ENCODE measurements at places on chromosomes 2 and 18.

GRCh38 chr18:22112215-22112614 lies 57.2 kb upstream of the GATA6 start:
- no peak for DNase-seq
- no peak overlapping the region for H3K4me3 ChIP-seq
- no peak overlapping the region for H3K27ac ChIP-seq
- no peaks in the 10 kb centered on the region for H3K4me1 ChIP-seq
- no peaks in the 10 kb centered on the region for H3K36me3 ChIP-seq

- H3K36me3 ChIP-seq, result no peaks in the 10 kb centered on the region
- no peak overlapping the region for H3K27ac ChIP-seq
- H3K4me1 ChIP-seq, result no peaks in the 10 kb centered on the region
- no peaks in the 10 kb centered on the region for H3K27me3 ChIP-seq
- H3K4me3 ChIP-seq, result no peak overlapping the region
Observed at GRCh38 chr2:107325981-107326786, 440.2 kb upstream of the ST6GAL2 start.

DNA sequence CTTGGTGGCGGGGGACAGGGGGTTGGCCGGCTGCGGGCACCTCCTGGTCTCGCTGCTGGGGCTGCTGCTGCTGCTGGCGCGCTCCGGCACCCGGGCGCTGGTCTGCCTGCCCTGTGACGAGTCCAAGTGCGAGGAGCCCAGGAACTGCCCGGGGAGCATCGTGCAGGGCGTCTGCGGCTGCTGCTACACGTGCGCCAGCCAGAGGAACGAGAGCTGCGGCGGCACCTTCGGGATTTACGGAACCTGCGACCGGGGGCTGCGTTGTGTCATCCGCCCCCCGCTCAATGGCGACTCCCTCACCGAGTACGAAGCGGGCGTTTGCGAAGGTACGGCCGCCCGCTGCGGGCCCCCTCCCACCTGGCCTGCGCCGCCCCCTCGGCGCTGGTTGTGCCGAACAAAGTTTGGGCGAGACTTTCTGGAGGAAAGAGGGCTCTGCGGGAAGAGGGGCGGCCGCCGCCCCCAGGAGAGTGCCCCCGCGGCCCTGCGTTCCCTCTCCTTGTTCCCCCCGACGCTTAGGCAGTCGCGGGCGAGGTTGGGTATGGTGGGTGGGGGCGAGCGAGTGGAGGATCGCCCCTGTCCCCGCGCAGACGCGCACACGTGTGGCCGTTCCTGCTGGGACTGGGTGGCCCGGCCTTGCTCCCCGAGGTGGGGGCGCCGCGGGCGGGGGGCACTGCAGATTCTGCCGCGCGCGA lies 866 bp downstream of the CRIM1 start:
- peaks cover 5% of the 10 kb centered on the region for H3K27me3 ChIP-seq
- H3K4me1 ChIP-seq, result peaks cover 28% of the 10 kb centered on the region
- H3K27ac ChIP-seq, result no peak overlapping the region
- DNase-seq, result peak; percentile 40
- no peaks in the 10 kb centered on the region for H3K36me3 ChIP-seq

- H3K36me3 ChIP-seq, result no peaks in the 10 kb centered on the region
- H3K27ac ChIP-seq, result no peak overlapping the region
- H3K4me3 ChIP-seq, result no peak overlapping the region
- H3K4me1 ChIP-seq, result no peaks in the 10 kb centered on the region
- DNase-seq, result no peak
- H3K27me3 ChIP-seq, result no peaks in the 10 kb centered on the region
Observed at GRCh38 chr2:43397411-43397810, 171.0 kb upstream of the ZFP36L2 start.

DNA sequence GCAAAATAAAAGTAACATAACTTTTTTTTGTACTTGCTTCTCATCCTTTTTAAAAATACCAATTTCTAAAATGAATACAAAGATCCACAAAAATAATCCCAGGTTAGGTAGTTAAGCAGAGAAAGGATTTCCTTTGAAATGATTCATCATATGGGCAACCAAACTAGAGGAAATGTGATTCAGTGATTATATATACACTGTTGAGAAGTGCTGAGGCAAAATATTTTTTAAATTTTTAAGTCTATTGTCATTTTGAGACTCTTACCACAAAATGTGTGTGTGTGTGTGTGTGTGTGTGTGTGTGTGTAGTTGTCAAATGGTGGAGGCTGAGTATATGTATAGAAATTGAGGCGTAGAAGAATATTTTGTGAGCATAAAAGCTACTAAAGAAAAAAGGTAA lies 1075.3 kb downstream of the LRP1B start:
- no peak overlapping the region for H3K4me3 ChIP-seq
- H3K27me3 ChIP-seq, result no peaks in the 10 kb centered on the region
- H3K36me3 ChIP-seq, result no peaks in the 10 kb centered on the region
- no peaks in the 10 kb centered on the region for H3K4me1 ChIP-seq
- no peak overlapping the region for H3K27ac ChIP-seq
- no peak for DNase-seq

- no peaks in the 10 kb centered on the region for H3K27me3 ChIP-seq
- H3K36me3 ChIP-seq, result no peaks in the 10 kb centered on the region
- no peaks in the 10 kb centered on the region for H3K4me1 ChIP-seq
- H3K4me3 ChIP-seq, result no peak overlapping the region
- no peak overlapping the region for H3K27ac ChIP-seq
Observed at GRCh38 chr18:1774261-1774660, 797.0 kb downstream of the METTL4 start.

DNA sequence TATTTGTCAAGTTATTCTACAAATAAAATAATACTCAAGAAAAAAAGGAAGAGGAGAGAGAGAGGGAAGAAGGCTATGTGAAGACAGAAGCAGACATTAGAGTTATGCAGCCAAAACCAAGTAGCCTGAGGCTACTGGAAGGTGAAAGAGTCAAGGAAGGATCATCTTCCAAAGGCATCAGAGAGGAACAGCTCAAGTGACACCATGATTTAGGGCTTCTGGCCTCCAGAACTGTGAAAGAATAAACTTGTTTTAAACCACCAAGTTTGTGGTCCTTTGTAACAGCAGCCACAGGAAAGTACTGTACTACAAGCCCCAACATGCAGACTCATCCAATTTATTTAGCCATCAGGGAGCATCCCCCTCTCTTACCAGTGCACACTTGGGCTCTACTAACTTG lies 788.5 kb upstream of the LRRTM1 start:
- no peak for DNase-seq
- H3K27ac ChIP-seq, result no peak overlapping the region
- no peaks in the 10 kb centered on the region for H3K27me3 ChIP-seq
- H3K4me3 ChIP-seq, result no peak overlapping the region
- no peaks in the 10 kb centered on the region for H3K4me1 ChIP-seq

DNA sequence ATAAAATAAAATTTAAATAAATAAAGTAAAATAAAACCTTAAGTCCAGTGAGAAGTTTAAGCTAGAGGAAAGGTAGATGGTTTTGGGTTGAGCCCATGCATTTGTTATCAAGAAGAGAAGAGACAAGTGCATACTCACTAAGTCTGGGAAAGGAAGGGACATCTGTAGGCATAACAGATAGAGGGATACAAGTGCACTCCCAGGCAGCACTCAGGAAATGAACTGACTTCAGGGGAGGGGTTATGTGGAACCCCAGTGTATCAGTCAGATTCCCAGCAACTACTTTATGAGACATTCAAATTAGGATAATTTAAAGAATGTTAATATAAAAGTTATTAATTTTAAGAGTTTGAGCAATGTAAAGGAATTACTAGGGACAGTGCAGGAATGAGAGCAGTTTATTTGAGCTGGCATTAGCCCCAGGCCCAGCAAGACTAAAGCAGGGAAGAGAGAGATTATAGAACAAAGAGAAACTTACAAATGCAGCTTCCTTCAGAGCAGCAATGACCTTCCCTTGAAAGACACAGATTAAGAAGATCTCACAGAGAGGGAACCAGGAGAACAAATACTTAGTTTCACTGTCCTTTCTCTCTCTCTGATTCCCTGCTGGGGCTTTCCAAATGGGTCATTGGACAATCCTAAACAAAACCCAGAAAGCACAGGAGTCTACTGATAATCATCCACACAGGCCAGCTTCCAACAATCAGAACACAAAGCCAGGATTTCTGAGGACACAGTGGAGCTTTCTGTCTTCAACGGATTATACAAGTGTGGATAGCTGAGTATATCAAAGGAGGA lies 109.7 kb downstream of the ERBB4 start:
- no peaks in the 10 kb centered on the region for H3K36me3 ChIP-seq
- H3K27ac ChIP-seq, result no peak overlapping the region
- no peak overlapping the region for H3K4me3 ChIP-seq
- H3K4me1 ChIP-seq, result no peaks in the 10 kb centered on the region
- no peaks in the 10 kb centered on the region for H3K27me3 ChIP-seq
- no peak for DNase-seq

DNA sequence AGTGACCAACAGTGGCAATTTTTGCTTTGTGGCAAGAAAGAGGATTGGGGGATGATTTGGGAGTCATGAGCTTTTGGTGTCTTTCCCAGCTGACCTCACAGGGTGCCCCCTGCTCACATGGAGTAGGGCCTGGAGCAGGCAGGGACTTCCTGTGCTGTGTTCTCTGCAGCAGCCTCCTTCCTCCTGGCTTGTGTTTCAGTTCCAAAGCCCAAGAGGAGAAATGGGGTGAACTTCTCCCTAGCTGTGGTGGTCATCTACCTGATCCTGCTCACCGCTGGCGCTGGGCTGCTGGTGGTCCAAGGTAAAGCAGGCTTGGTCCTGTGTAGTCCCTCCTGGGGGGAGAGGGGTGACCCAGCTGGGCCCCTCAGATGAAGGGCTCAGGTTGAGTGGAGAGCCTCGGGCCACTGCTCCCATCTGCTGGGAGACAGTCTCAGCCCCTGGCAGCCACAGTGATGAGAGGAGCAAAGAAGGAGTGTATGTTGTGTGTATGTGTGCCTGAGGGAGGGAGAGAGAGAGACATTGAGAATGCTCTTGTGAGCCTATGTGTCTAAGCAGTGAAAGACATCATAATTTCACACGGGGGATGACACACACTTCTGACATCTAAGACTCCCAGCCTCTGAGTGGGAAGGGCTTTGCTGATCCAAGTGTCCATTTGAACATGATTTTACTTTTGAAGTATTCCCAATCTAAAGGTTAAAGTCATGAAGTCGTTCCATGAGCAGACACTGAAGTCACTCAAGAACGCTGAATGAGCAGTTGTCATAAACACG lies 27.2 kb downstream of the MARCO start:
- no peak overlapping the region for H3K4me3 ChIP-seq
- no peak for DNase-seq
- H3K36me3 ChIP-seq, result no peaks in the 10 kb centered on the region
- H3K27me3 ChIP-seq, result no peaks in the 10 kb centered on the region
- no peak overlapping the region for H3K27ac ChIP-seq

- H3K4me3 ChIP-seq, result no peak overlapping the region
- H3K36me3 ChIP-seq, result no peaks in the 10 kb centered on the region
- H3K27ac ChIP-seq, result no peak overlapping the region
- no peak for DNase-seq
- H3K4me1 ChIP-seq, result no peaks in the 10 kb centered on the region
Observed at GRCh38 chr18:32167980-32168730, 21.7 kb upstream of the MEP1B start.

GRCh38 chr18:44464398-44465180 lies 216.1 kb upstream of the SETBP1 start:
- H3K27ac ChIP-seq, result no peak overlapping the region
- H3K27me3 ChIP-seq, result no peaks in the 10 kb centered on the region
- no peaks in the 10 kb centered on the region for H3K36me3 ChIP-seq
- DNase-seq, result no peak
- H3K4me1 ChIP-seq, result no peaks in the 10 kb centered on the region

- no peaks in the 10 kb centered on the region for H3K36me3 ChIP-seq
- H3K27me3 ChIP-seq, result no peaks in the 10 kb centered on the region
- DNase-seq, result no peak
Observed at GRCh38 chr2:134155134-134155533, 98.7 kb upstream of the MGAT5 start.

DNA sequence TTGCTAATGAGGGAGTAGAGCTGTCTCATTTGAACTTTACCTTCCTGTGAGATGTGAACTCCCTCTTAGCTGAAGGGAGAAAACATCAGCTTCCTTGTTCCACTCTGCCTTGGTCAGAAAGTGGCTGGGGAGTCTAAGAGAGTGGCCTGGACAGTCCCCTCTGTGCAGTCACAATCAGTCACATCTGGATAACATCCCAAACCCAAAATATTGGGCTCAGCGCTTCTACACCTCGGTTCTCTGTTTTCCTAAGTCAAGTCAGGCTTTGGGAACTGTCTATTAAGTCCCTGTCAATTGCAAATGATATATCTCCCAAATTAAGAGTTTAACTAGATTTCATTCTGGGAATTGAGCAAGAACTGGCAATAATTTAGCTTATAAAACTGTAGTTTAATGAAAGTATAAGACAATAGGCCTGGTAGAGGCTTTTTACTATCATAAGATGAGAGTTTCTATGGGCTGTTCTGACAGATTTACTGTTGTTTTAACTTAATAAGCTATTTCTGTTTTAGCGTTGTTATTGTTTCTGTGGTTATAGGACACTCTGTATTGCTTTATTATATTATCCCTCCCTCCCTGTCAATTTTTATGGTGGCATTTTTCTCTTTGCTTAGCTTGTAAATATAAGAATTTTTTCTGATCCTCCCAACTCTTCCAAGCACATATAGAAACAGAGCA lies 135.1 kb upstream of the LHCGR start:
- H3K36me3 ChIP-seq, result no peaks in the 10 kb centered on the region
- no peaks in the 10 kb centered on the region for H3K27me3 ChIP-seq
- no peak overlapping the region for H3K4me3 ChIP-seq
- no peaks in the 10 kb centered on the region for H3K4me1 ChIP-seq

DNA sequence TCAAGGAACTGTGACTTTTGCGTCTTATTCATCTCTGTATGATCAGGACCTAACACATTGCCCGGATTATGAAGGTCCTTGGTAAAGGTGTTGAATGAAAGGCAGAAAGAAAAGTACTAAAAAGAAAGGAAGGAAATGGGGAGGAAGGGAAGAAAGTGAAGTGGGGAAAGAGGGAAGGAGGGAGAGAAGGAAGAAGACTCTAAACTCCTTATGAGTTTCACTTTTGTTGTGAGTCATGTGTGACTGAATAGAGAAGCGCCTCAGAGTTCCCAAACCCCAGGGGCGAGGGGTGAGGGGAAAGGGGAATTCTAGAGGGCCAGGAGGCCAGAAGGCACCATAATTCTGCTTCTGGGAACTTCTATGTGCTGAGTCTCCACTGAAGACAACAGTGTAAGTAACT lies 30.9 kb upstream of the OSBPL6 start:
- DNase-seq, result no peak
- H3K4me3 ChIP-seq, result no peak overlapping the region
- no peak overlapping the region for H3K27ac ChIP-seq
- H3K27me3 ChIP-seq, result no peaks in the 10 kb centered on the region
- no peaks in the 10 kb centered on the region for H3K4me1 ChIP-seq

GRCh38 chr2:165796819-165797530 lies 2.9 kb upstream of the GALNT3 start:
- no peak for DNase-seq
- no peaks in the 10 kb centered on the region for H3K27me3 ChIP-seq
- no peak overlapping the region for H3K27ac ChIP-seq
- H3K4me1 ChIP-seq, result peaks cover 6% of the 10 kb centered on the region

- no peak overlapping the region for H3K27ac ChIP-seq
- H3K27me3 ChIP-seq, result no peaks in the 10 kb centered on the region
- H3K4me3 ChIP-seq, result no peak overlapping the region
- DNase-seq, result no peak
- H3K36me3 ChIP-seq, result no peaks in the 10 kb centered on the region
Observed at GRCh38 chr18:78765637-78766281, 213.9 kb upstream of the SALL3 start.

GRCh38 chr2:236256366-236256985 lies 7.7 kb downstream of the ASB18 start:
- no peaks in the 10 kb centered on the region for H3K27me3 ChIP-seq
- H3K27ac ChIP-seq, result no peak overlapping the region
- H3K36me3 ChIP-seq, result no peaks in the 10 kb centered on the region
- no peak for DNase-seq
- no peak overlapping the region for H3K4me3 ChIP-seq

GRCh38 chr18:42242758-42243157 lies 287.7 kb downstream of the PIK3C3 start:
- no peak overlapping the region for H3K4me3 ChIP-seq
- DNase-seq, result no peak
- H3K36me3 ChIP-seq, result no peaks in the 10 kb centered on the region
- no peak overlapping the region for H3K27ac ChIP-seq
- no peaks in the 10 kb centered on the region for H3K4me1 ChIP-seq
- no peaks in the 10 kb centered on the region for H3K27me3 ChIP-seq
